ENCODE measurements at places on chromosomes 1 and 21.

DNA sequence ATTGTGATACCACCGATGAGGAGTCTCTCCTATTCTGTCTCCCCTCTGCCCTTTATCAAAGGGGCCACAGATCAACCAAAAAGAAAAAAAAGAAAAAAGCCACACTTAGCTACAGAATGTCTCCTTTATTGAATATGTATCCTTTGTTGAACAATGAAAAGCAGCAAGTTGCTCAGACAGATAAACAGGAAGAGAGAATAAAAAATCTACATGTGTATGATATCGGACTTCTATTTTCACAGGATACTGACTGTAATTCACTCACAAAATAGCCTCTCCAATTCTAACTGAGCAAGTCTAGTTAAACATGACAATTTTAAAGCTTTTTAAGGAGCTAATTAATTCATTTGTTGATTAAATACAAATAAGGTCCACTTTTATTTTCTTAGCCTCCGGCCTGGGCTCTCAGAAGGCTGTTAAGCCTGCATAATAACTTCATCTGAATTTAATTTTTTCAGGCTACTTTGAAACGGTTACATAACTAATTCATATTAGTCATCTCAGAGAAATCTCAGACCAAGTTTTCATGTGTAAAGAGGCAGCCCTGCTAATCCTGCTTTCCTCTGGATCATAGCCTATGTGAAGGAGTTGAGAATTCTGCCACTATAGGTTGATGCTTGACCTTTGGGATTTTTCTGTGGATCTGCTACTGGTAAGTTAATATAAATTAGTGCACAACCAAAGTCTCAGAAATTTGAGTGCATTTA is 304.1 kb upstream of the NR5A2 start:
- DNase-seq: no peak

- no peak for DNase-seq
Measured at GRCh38 chr1:199854686-199855321, 172.7 kb upstream of the NR5A2 start.

DNA sequence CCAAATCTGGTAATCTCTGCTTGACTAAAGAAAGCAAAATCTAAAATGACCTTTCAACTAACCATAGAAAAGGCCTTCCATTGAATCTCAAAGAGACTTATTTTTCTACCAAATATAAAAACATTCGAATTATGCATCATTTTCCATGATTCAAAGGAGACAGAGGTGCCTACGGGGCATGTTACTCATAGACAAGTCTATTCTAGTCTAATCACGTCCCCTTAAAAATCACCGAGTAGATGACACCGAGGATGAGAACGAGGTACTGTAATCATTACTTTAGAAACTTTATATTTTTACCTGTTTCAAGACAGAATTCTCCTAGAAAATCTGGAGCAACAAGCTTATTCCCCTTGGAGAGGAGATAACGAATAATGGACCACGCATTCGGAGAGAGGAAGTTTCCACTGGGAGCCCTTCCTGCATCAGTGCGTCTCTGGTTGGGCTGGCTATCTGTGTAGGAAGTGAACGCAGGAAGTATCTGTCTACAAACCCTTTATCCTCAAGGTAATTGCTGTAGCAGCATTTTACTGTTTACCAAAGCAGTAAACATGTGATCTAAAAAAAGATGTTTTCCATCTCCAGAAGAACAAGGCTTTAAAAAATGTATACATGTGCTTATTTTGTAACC is 9.5 kb downstream of the ERG start:
- DNase-seq: no peak

- no peak for DNase-seq
Measured at GRCh38 chr1:3355089-3355488, 99.4 kb upstream of the ARHGEF16 start.

- DNase-seq: peak; percentile 20
Measured at GRCh38 chr1:230972855-230973271, 5.8 kb downstream of the TTC13 start.

DNA sequence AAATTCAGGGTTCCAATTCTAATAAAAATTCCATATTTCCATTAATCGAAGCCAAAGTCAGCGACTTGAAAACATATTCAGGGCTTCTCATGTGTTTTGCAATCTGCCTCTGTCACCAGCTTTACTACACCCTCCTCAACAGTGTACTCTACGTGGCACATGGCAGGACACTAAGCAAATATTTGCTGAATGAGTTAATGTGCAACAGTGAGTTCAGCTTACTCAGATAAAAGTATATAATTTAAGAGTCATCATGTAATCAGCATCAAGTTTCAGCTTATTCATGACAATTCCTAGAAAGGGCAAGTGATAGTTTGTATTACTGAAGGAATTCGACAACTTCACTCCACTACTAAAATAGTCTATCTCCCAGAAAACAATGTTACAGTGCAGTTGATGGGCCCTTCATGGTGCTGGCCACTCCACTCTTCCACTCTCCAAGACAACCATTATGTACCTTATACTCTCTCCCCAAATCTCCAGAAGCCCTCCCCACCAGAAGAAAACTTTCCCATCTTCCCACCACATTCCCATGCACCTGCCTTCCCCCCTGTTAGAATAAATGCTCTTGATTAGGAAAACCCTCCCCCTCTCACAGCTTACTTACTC is 97.3 kb downstream of the TTLL7 start:
- DNase-seq: no peak

DNA sequence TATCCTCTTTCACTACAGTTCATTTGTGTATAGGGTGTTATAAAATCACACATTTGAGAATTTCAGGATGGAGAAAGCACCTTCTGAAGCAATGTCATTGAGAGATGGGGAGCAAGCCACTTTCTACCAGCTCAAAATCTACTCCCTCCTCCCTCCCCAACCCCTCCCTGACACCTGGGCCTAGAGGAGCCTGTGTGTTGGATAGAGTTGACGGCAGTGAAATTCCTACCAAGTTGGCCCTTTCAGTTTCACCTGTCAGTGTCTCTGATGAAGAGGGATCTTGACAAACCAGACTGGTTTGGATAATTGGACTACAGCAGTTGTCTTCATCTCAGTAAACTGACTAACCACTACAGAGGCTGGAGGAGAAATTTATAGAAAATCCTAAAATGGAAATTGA is 125.0 kb upstream of the HOOK1 start:
- DNase-seq: no peak

DNA sequence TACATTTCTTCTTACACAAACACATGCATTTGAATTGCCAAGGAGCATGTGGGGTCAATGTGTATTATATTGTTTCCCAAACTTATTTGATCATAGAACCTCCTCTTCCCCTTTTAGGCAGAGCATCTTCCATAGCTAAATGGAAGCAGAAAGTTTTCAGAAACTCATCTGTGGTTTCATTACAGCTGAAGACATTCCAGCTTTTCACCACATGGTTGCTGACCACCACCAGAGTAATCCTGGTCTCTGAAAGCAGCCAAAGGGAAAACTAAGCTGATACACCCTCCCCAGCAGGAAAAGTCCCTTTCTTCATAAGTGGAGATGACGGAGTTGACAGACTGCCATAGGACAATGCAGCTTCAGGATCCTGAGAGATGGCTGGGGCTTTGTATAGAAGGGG is 30.2 kb upstream of the OTUD3 start:
- no peak for DNase-seq

DNA sequence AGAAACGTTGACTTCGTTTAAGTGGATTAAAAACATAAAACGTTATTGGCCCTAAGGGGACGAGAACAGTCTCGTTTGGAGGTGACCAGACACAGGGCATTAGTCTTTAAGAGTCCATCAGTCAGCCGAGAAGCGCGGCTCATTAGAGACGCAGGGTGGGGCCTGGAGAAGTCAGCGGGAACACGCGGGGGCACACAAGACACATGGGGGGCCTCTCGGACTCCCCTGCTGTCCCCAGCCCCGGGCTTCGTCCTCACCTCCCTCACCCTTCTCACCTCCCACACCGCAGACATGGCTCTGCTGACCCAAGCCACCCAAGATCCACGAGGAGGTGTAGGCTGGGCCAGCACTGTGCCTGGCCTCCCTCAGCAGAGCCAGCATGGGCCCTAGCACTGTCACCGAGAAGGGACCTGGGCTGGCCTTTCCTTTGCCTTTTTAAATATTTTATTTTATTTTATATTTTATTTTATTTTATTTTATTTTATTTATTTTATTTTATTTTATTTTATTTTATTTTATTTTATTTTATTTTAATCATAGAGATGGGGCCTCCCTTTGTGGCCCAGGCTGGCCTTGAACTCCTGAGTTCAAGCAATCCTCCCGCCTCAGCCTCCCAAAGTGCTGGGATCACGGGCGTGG is 48.9 kb downstream of the MORN1 start:
- no peak for DNase-seq

GRCh38 chr1:228003461-228004330 is 3.1 kb upstream of the WNT3A start:
- DNase-seq: no peak

DNA sequence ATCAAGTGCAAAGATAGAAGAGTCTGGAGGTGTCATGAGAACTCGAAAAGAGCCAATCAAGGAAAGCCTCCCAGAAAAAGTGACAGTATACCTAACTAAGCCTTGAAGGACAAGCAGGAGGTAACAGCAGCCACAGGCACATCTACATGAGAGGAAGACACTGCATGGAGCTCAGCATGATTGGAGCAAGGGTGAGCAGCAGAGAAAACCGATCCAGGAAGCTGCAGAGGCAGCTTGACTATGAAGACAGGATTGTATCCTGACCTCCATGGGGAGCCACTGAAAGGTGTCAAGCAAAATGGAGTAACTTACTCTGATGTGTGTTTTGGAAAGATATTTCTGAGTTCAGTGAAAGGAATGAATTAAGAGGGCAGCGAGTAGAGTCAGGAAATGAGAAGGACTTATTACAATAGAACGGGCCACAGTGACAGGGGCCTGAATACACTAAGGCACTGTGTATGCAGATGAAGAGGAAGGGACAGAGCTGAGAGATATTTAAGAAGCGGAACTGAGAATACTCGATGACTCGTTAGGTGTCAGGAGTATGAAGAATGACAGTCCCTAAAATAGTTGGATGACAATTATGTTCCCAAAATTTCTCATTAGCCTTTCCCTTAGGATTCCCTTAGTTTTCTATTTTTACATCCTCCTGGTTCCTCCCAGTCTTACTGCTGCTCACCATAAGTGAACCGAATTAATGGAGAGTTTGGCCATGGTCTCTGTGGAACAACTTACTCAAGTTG is 139.3 kb upstream of the NFIA start:
- no peak for DNase-seq

- DNase-seq: no peak
Measured at GRCh38 chr21:14711287-14711686, 165.2 kb upstream of the SAMSN1 start.

DNA sequence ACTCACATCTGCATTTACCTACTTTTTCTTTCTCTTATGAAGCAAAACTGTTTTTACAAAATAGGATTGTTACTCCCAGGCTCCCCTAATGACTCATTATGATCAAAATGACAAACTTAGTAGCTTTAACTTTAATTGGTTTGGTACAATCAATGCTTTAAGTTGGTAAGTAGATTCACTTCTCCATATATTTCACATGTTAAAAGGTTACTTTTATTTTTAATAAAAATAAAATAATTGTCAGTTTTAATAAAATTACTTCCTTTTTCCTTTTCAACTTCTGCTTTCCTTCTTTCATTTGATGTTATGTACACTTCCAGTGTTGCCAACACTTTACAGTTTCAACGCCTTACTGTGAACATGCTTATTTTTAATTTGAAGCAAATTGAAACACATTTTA is 477.6 kb downstream of the SETD4 start:
- no peak for DNase-seq

DNA sequence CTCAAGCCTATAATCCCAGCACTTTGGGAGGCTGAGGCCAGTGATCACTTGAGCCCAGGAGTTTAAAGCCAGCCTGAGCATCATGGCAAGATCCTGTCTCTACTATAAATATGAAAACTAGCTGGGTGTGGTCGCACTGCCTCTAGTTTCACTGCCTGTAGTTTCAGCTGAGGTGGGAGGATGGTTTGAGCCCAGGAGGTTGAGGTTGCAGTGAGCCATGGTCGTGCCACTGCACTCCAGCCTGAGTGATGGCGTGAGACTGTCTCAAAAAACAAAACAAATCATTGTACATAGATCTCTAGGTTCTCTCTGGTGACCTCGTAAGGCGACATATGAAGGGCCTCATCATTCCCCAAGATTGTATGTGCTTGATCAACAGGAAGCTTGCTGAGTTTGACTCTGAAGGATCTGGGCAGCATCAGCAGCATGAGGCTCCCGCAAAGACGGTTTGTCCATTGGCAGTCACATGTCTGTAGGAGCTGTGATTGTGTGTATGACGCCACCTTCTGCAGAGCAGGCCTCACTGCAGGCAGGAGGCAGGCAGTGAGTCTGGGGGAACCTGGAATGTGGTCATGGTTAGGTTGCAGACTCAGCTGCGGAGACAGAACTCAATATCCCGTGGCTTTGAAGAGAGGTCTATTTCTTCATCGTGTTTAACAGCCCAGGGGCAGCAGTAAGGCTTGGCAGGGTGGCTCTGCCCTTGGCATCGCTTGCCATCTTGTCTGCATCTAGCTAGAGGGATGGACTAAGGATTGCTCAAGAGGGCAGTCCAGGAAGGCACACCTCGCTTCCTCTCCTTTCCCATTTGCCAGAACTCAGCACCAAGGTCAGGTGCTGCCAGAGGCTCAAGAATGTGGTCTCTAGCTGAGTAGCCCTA is 14.0 kb downstream of the ATP5PO start:
- no peak for DNase-seq

DNA sequence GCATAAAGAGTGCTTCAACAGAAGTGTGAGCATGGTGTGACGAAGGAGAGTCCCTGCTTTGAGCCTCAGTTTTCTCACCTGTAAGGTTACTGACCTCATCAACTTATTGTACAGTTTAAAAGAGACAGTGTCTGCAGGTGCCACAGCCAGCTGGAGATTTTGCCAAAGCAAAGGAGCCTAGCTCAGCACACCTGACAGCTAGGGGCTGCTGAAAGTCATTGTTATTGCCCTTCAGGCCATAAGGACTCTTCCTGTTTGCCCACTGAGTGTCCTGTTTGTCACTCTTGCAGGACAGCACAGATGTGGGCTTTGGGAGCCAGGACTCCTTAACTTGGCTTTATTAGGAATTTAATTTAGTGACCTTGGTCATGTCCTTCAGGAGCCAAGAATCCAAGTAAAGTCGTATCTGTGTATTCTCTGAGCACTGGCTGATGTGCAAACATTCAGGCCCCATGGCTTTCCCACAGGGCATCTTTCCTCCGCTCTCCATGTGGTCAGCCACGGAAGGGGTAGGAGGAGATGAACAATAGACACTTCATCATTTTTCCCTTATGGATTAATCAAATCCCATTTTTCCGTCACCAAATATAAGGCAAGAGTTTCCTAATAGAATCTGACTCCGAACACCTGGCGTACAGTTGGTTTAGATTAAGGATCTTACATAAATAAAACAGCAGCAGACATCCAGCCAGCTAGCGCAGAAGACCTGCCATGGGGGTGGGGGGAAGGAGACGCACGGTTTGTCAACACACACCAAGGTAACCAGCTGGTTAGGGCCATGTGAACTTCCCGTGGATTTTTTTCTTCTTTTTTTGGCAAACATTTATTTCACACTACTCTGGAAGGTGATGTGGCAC is 43.1 kb upstream of the KANK4 start:
- DNase-seq: no peak

GRCh38 chr21:33951276-33952178 is 35.9 kb upstream of the ATP5PO start:
- no peak for DNase-seq

GRCh38 chr1:89433421-89433820 is 69.6 kb downstream of the GBP6 start:
- no peak for DNase-seq

GRCh38 chr21:15140321-15141019 is 75.7 kb upstream of the NRIP1 start:
- DNase-seq: no peak

- no peak for DNase-seq
Measured at GRCh38 chr1:247180581-247180980, 8.8 kb upstream of the ZNF124 start.

Measured in activated T-helper 1 cell treated with anti-CD3 and anti-CD28 coated beads, Interleukin-2, amount 50 U/mL, for 16 hours (primary cell).